Amygdala (tissue), 56 donors: ENCODE measurements at places on chromosomes 2 and 18.
A peak's percentile ranks its signal among the peaks of the same experiment; 100 is the strongest.

GRCh38 chr2:29212009-29212408, 96.8 kb downstream of the CLIP4 start:
- DNase-seq: no peak

GRCh38 chr18:58061349-58061748, 17.3 kb downstream of the NEDD4L start:
- DNase-seq: no peak

DNA sequence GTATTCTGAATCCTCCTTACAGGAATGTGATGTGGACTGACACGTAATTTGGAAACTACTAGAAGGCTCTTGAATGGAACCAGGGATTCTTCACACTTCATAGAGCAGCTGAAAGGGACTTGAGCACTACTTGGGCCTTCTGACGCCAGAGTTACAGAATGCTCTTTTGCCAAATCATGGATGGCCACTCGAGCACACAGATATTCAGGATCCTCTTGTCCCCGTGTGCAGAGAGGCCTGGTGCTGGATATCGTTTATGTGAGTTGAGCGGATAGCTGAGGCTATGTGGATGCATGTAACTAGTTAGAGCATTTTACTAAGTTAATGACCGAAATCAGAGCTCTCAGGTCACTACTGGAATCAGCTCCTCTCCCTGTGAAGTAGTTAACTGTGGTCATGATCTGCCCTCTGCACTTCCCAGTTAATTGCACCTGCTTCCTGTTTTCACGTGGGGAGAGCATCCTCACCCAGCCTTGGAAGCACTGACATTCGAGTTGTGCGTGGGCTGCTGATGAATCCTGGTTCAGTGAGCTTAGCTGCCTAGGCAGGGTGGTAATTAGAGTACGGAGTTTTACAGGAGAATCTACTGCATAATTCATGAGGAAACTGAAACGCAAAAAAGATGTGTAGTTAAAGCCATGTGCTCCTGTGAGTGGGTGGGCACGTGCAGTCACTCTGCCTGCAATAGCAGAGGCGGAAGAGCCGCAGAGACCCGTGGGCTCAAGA, 5.2 kb upstream of the TPO start:
- no peak for DNase-seq

GRCh38 chr2:212314680-212315079, 223.9 kb downstream of the ERBB4 start:
- no peak for DNase-seq

- no peak for DNase-seq
These were observed 3.2 kb downstream of the TMEM182 start for GRCh38 chr2:102765061-102765460.

DNA sequence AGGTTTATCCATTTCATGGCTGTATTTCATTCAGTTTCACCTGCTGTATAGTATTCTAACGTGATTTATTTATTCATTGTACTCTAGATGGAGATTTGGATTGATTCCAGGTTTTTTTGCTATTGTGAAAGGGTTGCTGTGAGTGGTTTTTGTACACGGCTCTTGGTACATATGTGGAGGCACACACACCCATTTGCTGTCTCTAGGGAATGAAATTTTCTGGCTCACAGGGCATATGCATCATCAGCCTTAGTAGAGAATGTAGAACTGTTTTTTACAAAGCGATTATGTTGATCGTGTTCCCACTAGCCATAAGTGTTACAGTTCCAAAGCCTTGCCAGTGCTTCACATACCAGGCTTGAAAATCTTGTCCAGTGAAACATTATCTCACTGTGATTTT, 5.1 kb downstream of the SPTBN1 start:
- DNase-seq: no peak

DNA sequence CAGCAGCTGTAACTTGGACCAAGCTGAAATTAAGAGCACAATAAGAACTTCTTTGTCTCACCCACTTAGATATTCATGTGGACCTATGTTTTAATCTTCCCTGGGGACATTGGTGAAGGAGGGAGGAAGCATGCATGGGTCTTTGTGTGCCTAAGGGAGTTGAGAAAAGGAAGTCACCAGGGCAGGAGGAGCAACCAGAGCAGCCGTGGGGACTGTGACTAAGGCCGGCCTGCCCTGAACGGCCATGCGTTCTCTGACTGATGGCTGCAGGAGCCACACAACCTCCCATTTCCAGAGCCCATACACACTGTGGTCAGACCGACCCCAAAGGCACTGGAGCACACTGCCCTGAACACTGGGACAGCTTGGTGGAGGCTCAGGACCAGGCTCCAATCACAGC, 43.7 kb upstream of the SLC35G4 start:
- DNase-seq: no peak

GRCh38 chr2:46062637-46063412, 234.4 kb upstream of the EPAS1 start:
- peak; percentile 43 for DNase-seq

DNA sequence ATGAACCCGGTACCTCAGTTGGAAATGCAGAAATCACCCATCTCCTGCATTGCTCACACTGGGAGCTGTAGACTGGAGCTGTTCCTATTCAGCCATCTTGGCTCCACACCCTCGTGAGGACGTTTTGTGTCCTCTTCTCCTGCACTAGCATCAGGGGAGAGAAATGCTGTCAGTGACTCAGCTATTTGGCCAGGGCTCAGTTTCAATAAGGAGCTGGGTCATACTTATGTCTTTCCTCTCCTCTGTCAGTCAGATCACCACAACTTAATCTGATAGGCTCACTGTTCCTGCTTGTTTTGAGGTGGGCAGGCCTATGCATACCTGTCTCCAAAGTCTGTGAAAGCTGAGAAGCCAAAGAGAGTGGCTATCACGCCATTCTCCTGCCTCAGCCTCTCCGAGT, 921.2 kb downstream of the DCC start:
- DNase-seq: no peak

GRCh38 chr18:45835057-45835636, 9.7 kb downstream of the SIGLEC15 start:
- DNase-seq: no peak

- DNase-seq: no peak
These were observed 74.5 kb upstream of the YPEL5 start for GRCh38 chr2:30072250-30072842.

DNA sequence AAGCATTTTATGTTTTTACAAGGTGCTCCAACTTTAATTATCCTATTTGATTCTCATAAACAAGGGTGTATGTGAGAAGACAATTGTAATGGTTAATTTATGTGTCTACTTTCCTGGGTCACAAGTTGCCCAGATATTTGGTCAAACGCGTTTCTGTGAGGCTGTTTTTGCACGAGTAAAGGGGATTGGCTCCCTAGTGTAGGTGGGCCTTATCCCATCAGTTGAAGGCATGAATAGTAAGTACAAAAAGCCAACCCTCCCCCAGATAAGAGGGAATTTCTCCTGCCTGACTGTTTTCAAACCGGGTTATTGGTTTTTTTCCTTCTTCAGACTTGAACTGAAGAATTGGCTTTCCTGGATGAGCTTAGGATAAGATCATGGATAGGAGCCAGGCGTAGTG, 224.0 kb upstream of the NCKAP5 start:
- no peak for DNase-seq

GRCh38 chr2:3265981-3266924, 111.4 kb downstream of the EIPR1 start:
- no peak for DNase-seq

DNA sequence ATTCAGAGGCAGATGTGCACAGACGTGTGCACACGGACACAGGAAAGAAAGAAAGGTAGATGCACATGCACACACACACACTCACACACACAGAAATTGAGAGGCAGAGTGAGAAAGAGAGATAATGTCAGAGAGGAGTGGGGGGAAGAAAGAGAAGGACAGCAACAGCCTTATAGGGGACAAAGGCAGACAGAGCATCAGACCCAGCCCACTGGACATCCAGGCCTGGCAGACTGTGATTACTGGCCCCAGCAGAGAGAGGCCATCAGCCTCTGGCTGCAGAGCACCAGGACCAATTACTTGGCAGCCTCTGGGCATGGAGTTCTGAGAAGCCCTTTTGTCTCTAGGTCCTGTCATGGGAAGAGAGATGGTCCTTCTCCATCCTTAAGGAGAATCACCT, 66.1 kb downstream of the C18orf54 start:
- DNase-seq: no peak

GRCh38 chr2:113169586-113169985, 4.2 kb upstream of the PSD4 start:
- DNase-seq: no peak

- DNase-seq: no peak
These were observed 22.6 kb upstream of the FAM117B start for GRCh38 chr2:202612145-202612544.

- no peak for DNase-seq
These were observed 251.9 kb upstream of the CHAC2 start for GRCh38 chr2:53515435-53516332.

GRCh38 chr2:189824694-189825396, 40.6 kb downstream of the PMS1 start:
- DNase-seq: no peak

- DNase-seq: no peak
These were observed 112.3 kb downstream of the ARHGAP15 start for GRCh38 chr2:143241403-143242088.

- DNase-seq: no peak
These were observed 231.1 kb downstream of the ANKRD30B start for GRCh38 chr18:14978962-14979535.

GRCh38 chr2:150144546-150145298, 342.7 kb downstream of the RND3 start:
- no peak for DNase-seq

DNA sequence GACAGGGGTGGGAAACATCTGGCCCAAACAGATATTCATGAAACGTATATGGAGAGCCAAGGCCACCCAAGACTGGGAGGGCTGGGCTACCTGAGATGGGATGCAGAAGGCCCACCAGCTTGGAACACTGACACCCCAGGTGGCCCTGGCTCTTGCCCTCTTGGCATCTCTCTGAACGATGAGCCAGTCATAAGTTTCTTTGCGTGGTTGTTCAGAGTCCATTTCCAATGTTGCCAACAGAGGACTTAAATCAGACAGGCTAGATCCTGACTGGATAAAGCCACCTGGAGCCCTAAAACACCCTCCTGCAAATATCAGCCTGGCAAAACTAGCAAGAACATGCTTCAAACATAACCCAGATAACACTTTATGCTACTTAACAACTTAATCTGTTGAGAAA, 42.6 kb downstream of the LPIN2 start:
- no peak for DNase-seq

- no peak for DNase-seq
These were observed 35.9 kb downstream of the NCK2 start for GRCh38 chr2:105780606-105781005.

DNA sequence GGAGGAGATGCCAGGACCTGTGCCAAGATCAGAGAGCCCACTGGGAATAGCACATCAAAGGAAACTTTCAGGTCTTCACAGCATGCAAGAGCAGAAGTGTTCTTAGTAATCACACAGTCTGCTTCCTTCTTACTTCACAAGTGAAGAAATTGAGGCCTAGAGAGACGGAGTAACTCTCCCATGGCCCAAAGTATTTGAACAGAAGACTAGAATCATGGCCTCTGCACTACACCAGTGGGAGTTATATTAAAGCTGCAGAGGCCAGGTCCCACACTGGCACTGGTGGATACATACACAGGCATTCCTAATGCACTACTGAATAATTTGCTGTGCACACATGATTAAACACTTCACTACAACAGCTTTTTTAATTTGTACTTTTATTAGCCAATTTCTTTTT, 107.6 kb upstream of the RMP24 start:
- no peak for DNase-seq

GRCh38 chr2:149767516-149767974, 180.0 kb upstream of the MMADHC start:
- DNase-seq: no peak

DNA sequence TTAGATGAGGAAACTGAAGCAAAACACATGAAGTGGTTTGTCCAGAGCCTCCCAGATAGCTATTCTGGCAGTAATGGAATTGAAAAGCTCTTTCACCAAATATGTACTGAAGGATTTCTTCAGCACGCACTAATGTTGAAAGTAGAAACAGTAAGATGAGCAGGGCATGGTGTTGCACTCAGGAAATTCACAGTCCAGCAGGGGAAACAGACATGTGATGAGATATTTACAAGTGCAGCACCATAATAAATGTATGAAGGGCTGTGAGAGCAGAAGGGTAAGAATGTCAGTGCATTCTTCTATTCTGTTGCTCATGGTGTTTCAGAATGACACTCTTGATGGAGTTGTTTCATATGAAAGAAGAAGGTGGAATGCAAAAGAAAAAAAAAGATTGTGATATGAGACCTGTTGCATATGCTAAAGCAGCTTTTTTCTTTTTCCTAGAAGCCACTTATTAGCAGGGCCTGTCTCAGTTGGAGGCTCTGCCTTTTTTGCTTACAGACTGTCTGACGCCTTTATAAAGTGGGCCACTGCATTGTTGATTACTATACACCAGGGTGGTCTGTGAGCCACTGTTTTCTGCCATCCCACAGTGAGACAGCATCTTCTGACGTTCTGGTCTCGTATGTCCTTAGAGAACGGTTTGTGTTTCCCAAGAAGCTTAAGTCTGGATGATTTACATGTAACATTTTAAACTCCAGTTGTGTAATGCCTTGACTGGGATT, 516.9 kb downstream of the ARHGAP15 start:
- no peak for DNase-seq

DNA sequence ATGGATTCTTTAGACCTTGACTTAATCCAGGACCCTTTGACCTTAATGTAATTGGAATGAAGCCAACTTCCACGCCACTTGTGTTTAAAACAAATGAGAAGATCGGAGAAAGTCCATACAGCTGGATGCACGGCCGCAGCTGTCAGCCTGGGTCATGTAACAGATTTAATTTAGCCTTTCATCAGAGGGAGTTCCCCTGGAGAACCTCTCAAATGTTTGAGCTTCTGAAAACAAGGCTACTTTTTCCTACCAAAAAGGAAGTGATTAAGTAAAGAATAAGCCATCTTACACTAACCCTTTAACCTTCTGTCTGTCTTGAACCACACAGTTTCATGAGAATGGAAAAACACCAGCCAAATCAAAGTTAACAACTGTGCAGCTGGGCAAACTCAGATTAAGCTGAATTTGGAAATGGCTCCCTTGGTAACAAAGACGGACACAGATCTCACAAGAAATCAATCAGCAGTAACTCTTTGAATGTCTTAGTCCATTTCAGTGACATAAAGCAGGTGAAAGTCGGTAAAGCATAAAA, 103.6 kb downstream of the DOCK10 start:
- DNase-seq: no peak

DNA sequence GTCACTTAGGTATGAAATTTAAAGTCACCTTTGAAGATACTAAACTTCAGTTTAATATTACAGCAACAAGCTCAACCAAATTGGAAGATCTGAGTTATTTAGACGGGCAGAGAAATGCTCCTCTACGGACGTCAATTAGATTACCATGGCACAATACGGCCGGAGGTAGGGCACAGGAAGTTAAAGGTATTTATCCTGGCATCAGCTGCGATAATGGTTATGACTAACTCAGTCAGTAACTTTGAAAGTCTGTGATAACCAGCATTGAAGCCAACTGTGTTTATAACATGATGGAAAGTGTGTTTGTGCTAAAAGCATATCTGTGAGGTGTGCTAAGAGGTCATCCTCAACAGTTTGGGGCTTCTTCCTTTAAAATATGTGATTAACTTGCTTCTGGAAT, 117.3 kb downstream of the WDSUB1 start:
- no peak for DNase-seq

GRCh38 chr18:3042379-3042778, 29.4 kb upstream of the LPIN2 start:
- DNase-seq: no peak
